ENCODE measurements at places on chromosomes 16 and 17.
A peak's percentile ranks its signal among the peaks of the same experiment; 100 is the strongest.

- DNase-seq, result no peak
Measured at GRCh38 chr17:65287040-65287439, 149.9 kb downstream of the RGS9 start.

DNA sequence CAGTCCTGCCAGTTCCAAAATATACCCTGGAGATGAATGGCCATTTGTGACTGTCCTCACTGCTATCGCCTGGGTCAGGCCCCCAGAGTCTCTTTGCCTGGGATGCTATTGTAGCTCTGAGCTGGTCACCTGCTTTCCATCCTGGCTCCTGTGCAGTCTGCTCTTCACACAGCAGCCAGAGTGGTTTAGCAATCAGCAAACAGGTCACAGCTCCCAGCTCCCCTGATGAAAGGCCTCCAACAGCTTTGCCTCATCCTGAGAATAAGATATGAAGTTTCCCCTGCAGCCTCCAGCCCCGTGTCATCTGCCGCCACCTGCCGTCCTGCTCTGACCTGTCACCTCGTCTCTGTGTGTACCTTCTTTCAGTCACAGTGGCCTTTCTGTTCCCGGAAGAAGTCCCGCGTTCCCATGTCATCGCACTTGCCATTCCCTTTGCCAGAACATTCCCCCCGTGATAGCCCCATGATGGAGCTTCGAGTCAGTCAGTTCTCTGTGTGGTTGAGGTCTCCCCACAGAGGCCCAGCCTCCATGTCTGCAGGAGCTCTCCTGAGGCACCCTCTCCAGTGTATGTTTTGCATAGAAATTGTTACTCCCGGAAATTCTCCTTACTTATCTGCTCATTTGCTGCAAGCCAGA, 281.5 kb downstream of the SNX29 start:
- DNase-seq, result no peak

- DNase-seq, result no peak
Measured at GRCh38 chr17:39925282-39926134, 1.9 kb downstream of the ORMDL3 start.

- no peak for DNase-seq
Measured at GRCh38 chr16:52553322-52553721, 6.4 kb upstream of the TOX3 start.

GRCh38 chr16:379183-379960, 2.4 kb downstream of the PGAP6 start:
- DNase-seq, result no peak

DNA sequence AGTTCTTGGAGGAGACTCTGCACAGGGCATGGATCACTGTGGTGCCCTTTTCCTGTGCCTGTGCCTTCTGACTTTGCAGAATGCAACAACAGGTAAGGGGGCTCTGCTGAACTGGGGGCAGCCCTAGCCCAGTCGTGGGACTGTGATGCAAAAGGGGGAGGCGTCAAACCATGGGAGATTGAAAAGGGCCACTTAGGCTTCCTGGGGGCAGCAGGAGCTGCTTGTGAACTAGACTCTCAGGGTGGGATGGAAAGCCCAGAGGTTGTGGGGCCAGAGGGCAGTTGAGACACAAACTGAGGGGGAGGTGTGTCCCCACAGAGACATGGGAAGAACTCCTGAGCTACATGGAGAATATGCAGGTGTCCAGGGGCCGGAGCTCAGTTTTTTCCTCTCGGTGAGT, 19.6 kb downstream of the ADGRG5 start:
- no peak for DNase-seq

GRCh38 chr17:12064395-12064794, 43.7 kb downstream of the MAP2K4 start:
- no peak for DNase-seq

DNA sequence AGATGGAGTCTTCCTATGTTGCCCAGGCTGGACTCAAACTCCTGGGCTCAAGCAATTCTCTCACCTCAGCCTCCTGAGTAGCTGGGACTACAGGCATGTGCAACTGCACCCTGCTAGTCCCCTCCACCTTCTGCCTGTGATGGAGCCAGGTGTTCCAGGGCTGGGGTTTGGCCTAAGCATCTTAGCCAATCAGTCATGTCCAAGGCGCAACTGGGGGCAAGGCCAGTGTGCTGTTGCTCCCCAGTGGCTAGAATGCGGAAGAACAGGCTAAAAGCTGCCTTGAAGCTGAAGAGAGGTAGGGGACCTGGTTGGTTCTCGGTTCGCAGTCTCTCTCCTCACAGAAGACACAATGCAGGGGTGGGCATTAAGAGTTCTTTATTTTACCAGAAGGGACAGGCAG, 18.6 kb downstream of the FLOT2 start:
- no peak for DNase-seq

- no peak for DNase-seq
Measured at GRCh38 chr17:15281909-15282308, 16.8 kb upstream of the PMP22 start.

GRCh38 chr16:12119562-12119961, 143.0 kb downstream of the SNX29 start:
- no peak for DNase-seq

- DNase-seq, result no peak
Measured at GRCh38 chr17:28346199-28346580, 10.6 kb downstream of the TNFAIP1 start.

DNA sequence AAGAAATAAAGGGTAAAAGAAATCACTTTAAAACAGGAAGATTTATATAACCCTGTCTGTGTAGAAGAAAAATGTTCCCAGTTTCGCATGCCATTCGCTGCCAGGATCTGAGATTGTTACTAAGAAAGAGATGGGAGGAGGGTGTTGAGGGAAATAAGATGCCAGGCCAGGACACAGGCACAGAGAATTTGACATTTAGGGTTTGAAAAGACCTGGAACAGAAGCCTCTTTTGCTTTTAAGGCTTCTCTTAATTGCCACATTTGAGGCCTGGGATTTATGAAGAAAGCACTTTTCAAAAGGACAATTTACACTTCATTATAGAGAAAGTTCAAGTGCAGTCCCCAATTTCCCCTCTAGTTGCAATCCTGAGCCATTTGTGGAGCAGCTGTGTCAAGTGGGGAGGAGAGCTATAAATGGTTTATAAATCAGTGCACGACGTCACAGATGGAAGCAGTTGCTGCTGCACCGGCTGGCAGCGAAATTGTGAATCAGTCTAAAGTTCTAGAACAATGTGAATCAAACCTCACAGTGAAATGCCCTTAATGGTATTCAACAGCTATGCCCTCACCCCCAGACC, 26.5 kb upstream of the C16orf87 start:
- peak; percentile 30 for DNase-seq

DNA sequence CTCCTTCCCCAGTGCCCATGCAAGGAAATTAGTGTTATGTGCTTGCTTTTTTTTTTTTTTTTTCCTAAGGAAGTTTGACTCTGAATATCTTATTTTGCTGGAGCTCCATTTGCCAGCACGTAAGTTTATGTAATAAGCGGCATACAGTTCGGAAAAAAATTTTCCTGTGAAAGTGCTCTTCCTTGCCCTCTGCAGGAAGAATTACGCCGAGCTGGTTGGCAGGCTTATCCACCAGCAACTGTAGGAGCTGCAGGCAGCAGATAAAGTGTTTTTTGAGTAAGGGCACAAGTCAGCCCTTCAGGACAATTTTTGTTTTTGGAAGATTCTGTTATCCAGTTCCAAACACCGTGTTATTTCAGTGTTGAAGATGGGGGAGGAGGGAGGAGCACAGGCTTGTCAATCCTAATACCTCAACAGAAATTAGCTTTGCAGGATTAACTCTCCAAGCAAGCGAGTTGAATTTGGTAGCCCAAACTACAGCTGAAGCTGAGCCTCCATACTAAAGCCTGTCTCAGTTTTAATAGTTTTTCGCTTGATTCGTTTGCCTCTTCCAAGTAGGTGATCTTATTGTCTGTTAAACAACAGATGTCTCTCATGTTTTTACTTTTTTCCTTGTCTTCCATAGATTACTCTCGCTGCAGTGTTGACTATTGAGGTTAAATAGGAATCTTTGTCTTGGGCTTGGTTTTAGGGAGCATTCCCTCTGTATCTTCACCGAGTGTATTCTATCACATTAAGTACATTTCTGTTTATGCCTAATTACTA, 1.1 kb downstream of the SPECC1 start:
- peak; percentile 49 for DNase-seq

DNA sequence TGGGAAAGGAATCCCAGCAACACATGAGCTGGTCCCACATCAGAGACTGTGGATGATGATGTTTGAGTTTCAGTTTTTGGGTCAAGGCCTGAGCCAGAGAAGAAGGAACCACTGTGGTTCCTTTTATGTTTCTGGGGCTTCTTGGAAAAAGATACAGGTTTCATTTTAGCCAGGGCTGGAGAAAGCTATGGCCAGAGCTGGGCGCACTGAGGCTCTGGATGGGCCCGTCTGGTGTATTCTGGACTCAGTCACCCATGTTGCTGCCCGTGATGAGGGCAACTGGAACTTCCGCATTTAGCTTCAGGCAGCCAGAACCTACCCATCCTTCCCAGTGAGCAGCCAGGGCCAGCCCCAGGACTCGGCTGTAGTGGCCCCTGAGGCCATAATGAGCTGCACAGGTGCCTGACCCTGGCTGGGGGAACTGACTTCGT, 15.0 kb upstream of the PITPNA start:
- no peak for DNase-seq

GRCh38 chr16:28935346-28935745, 3.6 kb downstream of the CD19 start:
- no peak for DNase-seq

- DNase-seq, result no peak
Measured at GRCh38 chr17:76943781-76944213, 75.6 kb downstream of the MGAT5B start.

DNA sequence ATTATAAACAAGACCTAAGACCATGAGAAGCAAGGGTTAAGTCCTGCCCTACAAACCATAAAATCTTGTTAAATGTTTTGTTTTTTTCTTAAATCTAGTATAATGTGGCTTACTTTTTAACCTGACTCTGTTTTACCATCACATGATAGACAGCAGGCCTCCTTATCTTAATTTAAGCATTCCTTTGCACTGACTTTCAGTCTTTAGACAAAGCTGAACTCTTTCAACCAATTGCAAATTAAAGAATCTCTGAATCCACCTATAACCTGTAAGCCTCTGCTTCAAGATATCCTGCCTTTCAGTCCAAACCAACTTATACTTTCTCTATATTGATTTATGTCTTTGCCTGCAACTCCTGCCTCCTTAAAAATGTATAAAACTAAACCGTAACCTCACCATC, 478.5 kb downstream of the GRIN2A start:
- DNase-seq, result no peak

Measured in suppressor macrophage treated with lipopolysaccharide for 4 hours (primary cell).